ENCODE measurements at places on chromosomes 3 and 15.

DNA sequence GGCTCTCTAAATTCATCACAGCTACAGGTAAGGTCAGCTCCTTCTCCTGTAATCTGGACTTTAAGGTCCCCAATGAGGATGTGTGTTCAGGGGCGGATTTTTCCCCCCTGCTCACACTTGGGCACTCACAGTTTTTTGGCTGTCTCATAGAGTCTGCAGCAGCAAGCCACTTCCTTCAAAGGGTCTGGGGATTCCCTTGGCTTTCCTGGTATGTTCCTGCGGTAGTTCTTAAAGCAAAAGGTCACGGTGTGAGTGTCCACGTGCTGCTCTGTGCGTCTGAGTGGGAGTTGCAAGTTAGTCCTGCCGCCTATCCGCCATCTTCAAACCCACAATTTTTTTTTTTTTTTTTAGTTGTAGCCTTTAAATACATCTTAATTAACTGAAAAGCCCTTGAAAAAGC is 15.4 kb upstream of the CFAP20DC start:
- no peak for DNase-seq

GRCh38 chr15:62920682-62921502 is 121.7 kb upstream of the TPM1 start:
- DNase-seq, result no peak

- DNase-seq, result no peak
These were observed 475.2 kb upstream of the EPHA3 start for GRCh38 chr3:88632226-88632625.

DNA sequence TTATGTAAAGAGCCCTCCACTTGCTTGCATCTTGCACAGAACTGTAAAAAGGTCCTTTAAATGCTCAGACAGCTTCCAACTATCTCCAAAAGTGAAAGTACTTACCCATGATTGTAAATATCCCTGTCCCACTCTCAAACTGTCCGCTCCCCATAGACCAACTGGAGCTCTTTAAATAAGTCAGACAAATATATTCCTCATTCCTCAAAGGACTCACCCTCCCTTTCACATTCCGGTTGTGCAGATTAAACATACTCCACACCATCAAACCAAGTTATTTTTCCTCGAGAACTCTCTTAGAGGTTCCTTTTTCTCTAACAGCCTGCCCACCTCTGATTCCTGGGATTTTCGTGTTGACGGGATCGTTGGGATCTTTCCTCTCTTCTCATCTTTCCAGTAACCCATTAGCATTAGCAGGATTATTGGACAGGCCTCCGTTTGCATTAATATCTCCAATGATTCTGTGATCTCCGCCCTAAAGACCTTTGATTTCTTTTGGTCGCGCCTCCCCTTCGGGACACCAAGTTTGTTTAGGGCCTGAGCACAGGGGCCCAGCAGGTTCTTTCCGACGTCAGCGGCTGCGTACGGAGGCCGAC is 763 bp downstream of the GOLGB1 start:
- DNase-seq, result no peak

GRCh38 chr3:31157893-31158620 is 263.6 kb upstream of the GADL1 start:
- no peak for DNase-seq

DNA sequence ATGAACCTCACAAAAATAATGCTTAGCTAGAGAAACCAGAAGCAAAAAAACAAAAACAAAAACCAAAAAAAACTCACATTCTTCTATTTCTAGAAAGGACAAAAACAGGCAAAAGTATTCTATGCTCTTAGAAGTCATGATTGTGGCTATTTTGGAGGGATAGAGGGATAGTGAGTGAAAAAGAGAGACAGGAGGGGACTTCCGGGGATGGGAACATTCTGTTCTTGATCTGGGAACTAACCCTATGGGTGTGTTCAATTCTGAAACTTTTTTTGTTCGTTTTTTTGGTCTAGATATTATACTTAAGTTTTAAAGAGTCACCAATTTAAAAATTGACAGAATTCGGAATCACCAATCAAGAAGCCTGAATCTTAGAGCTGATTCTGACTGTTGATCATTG is 120.0 kb upstream of the TPM1 start:
- DNase-seq, result no peak

GRCh38 chr3:104555728-104556127 is 811.0 kb upstream of the ALCAM start:
- DNase-seq, result no peak

DNA sequence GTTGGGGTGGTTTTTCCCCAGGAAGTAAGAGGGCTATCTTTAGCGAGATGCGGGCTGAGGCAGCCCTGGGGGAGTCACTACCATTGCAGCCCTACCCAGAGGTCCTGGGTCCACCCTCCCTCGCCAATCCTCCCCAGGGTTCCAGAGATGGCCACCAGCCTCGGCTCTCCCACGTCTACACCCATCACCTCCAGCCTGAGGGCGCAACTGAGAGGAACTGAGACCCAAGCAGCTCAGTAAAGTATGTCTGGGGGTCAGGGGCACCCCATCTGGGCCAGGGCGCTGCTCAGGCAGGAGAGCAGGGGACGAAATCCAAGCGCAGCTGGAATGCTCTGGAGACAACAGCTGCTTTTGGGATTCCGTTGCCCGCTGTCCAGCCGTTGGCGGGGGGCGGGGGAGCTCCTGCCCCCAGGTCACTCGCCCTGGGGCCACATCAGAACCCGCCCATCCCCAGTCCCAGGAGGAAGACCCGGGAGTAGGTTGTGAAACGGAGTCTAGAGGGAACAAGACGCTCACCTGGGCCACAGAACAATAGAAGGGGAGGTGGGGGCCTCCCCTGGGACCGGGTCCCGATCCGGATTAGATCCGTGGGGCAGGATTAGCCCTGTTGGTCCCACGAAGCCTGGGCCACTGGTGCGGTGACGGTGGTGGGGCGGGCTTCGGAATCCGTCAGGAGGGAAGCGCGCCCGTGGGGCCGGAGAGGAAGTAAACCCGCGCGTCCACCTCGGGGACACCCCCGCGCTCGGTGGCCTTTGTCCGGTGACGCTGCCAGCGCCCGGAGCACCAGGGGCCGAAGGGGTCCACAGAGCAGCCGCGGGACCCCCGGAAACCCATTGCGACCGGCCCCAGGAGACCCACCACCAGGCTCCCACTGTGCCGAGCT is 1.4 kb upstream of the NDUFAF3 start:
- peak; percentile 51 for DNase-seq

DNA sequence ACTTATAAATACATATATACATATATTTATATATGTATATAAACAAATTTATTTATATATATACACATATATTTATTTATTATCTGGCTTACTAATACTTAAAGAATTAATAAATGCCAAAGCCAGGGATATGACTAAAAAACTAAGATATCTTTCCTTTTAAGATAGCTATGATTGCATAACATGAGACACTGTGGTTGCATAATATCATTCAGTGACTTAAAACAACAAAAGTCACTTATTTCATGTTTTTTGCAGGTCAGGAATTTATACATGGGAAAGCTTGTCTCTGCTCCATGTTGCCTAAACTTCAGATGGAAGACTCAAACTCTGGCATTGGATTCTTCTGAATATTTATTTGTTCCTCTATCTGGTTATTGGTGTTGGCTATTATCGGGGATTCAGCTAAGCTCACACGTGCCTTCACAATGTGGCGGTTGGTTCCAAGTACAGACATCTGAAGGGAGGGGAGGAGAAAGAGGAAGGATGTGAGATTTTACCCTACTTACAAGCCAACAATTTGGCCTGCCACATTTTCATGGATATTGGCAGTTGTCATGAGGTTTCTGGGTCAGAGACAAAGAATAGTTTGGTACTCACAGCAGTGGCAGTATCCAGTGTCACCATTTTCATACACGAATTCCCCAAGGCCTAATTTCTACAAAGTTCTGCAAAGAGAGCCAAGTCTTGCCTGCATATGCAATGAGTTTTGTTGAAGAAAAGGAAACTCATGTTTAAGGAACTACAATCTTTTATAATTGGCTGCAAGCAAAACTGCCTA is 381.6 kb downstream of the EPHA3 start:
- DNase-seq, result no peak

GRCh38 chr15:99582508-99582960 is 16.8 kb downstream of the MEF2A start:
- DNase-seq, result no peak

- DNase-seq, result no peak
These were observed 36.2 kb upstream of the ARID3B start for GRCh38 chr15:74504836-74505235.

DNA sequence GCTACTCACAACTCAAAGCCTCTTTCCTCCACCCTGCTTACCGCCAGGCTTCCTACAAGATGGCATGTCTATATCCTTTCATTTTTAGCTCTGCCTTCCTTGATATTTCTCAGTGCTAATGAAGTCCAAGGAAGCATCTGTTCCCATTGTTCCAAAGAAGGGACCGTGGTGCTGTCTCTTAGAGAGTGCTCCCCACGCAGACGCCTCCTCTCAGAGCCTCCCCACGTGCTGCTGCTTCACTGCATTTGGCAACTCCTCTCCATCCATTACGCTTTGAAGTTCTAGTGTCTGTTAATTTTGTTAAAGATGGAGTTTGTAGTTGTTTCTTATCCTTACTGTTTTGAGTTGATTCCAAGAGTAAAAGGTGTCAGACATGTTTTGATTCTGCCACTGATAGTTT is 26.2 kb downstream of the GNB4 start:
- DNase-seq, result no peak

GRCh38 chr3:179463319-179463718 is 12.0 kb upstream of the GNB4 start:
- peak; percentile 56 for DNase-seq

DNA sequence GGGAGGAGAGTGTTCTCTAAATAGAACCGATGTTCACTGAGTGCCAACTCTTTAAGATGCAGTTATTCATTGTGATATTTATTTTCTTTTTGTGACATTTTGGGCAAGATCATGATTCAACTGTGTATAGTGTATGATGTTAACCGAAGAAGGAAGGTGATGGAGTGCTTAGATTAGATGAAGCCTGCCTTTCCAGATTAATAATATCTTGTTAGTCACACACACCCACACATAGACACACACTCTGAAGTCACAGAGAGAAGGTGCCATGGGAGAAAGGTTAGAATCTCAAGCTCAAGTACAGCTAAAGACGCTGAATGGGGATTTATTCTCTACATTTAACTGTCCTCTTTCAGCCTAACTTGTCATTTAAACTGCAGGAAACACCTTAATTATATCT is 77.0 kb downstream of the SLC9A9 start:
- DNase-seq, result no peak

DNA sequence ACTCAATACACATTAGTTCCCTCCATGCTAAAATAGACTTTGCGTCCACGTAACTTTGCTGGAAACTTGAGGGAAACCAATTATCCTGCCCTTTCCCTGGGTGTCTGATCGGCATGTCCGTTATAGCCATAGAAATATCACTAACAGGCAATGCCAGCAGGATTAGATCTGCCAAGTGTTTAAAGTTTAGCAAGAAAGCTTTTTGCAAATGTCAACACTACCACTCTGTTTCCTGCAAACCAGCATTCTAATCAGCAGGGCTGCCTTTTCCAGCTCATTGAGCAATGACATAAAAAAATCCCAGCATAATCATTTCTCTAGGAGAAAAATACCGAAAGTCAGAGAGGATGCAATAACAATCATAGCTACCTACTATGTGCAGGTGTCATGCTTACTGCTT is 60.9 kb downstream of the NOX5 start:
- DNase-seq, result no peak

DNA sequence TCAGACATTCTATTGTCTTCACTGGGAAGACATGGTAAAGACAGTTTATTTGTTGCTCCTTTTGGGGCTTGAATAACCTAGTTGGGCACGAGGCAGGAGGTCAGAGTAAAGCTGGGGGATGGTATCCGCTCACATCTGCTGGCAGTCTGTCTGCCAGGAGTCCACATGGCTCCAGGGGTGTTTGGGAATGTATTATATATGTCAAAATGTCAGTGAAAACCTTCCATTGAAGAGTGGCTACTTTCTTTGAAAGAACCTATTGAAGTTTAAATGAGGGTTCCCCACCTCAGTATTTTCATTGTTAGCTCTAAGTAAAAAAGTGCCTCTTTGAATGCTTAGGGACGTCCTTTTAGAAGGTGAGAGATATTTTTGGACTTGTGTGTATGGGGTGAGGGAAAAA is 68.4 kb downstream of the CLDN11 start:
- no peak for DNase-seq

DNA sequence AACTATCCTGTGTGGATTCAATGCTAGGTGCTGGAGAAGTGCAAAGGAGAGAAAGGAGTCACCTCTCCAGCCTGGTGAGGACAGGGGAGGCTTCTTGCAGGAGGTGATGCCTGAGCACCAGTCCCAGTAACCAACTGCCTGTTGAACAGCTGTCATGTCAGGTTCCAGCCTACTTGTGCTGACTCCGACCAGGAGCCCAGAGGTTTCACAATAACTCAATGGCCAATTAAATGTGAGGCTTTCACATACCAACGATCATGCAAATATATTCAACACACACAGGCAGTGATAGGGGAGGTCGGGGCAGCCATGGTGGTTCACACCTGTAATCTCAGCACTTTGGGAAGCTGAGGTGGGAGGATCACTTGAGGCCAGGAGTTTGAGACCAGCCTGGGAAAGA is 7.7 kb downstream of the SORD start:
- no peak for DNase-seq

DNA sequence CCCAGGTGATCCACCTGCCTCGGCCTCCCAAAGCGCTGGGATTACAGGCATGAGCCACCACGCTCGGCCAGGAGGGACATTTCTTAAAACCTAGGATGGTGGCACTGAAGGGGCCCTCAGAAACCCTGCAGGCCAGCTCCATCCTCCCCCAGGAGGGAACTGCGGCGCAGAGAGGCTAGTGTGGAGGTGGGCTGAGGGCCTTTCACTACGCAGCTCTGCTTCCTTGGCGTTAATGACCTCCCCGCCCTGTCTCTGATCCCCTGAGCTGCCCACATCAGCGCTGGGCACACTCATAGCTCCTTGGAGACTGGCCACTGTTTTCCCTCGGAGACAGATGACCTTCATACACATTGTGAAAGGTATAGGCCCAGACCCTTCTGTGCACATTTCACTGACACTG is 46.2 kb upstream of the MAGEF1 start:
- no peak for DNase-seq

DNA sequence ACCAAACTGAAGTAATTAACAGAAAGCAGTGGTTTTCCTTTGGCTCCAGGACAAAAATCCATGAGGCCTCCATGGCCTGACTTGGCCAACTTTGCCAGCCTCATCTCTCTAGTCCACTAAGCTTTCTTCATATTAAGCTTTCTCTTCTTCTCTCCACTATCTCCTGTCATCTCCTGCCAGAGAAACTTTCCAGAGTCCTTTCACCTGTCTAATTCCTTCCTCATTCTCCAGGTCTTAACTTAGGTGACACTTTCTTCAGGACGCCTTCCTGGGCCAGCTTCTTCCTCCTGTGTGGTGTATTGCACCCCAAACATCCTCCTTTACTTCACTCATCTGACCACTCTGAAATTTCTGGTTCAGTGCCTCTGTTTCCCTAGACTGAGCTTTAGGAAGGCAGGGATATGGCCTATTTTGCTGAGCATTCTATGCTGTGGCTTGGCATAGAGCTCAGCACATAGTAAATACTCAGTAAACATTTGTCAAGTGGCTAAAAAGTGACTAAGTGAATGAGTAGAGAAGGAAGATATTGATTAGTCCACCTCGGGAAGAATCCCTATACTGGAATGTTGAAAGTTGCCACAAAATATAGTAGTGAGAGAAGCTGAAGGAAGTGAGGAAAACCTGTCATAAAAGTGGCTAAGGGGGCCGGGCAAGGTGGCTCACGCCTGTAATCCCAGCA is 34.6 kb upstream of the IGF2BP2 start:
- DNase-seq, result no peak
